Mesendoderm (in vitro differentiated cells): ENCODE measurements at places on chromosomes 1 and 21.

DNA sequence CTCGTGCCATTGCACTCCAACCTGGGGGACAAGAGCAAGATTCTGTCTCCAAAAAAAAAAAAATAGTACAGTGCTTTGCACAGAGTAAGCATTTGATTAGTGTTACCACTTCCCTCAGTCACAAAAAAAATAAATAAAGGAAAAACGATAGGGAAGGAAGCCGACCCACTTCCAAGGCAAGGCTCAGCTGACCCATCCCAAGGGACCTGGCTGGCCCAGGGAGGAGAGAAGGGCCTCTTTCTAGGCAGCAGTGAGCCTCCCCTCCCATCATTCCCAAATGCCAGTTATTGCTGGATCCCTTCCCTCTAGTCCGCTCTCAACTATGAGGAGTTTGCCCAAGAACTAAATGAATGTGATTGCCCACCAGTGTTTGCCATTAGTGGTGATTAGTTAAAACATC, 77.8 kb downstream of the TMEM53 start:
- DNase-seq, result no peak

DNA sequence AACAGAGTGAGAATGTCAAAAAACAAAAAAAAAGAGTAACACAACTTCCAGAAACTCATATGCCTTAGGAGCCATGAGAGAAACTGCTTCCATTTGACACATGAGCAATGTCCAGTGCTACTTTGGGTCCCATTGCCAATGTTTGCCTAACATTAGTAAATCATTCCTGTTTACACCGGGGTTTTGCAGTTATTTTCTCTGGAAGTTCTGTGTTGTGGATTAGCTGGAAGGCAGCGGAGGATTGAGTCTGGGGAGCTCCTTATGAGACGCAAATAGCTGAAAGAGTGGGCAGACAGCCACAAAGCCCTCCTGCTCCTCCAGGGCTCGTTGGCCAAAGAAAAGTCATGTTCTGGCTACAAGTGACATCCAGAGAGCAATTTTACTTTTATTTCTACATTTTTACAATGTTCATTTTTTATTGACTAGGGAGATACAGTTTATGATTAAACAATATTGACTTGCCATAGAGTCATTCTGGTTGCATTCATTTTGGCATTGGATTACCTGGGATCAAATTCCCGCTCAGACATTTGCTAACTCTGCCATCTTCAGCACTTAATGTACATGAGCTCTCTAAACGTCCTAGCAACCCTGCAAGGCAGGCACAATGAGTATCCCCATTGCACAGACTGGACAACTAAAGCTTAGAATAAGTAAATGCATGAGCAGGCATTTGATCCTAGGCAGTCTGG, 66.4 kb upstream of the GALNT2 start:
- DNase-seq, result no peak

DNA sequence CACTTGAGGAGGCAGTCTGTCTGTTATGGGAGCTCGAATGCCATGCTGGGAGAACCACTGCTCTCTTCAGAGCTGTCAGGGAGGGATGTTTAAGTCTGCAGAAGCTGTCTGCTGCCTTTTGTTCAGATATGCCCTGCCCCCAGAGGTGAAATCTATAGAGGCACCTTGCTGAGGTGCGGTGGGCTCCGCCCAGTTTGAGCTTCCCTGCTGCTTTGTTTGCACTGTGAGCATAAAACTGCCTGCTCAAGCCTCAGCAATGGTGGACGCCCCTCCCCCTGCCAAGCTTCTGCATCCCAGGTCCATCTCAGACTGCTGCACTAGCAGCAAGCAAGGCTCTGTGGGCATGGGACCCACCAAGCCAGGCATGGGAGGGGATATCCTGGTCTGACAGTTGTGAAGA, 247.5 kb downstream of the LMX1A start:
- no peak for DNase-seq

DNA sequence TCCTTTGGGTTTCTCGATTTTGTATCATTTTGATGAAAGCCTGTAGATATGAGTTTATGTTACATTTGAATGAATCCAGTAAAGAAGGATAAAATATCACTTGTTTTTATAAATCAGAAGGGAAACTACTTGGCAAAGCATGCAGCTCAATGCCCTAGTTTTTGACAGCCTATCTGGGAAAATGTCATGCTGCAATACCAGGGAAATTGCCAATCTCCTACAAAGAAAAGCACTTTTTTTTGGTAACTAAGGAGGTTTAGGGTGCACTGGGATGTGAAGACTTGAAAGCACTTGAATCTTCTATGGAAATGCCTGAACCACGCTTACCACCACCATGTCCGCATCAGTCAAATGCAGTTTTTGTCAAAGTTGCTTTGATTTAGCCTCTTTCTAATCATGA, 446.9 kb upstream of the LRRC7 start:
- no peak for DNase-seq

DNA sequence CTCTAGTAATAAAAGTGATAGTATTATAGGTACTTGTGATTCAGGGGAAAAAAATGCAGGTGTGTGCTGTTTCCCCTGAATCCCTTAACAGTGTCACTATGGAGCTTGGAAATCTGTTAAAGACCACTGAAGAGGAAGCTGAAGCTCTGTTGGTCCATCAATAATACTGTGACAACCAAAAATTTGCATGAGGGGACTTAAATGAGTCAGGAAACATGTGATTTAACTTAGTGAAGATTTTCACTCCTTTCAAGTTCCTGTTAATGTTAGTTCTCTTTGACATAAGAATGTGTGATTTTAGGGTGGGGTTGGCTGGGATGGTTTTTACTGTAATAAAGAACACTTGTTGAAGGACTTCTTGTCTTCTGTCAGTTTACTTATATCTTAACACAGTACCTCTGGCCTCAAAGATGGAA, 32.0 kb downstream of the VANGL2 start:
- no peak for DNase-seq

DNA sequence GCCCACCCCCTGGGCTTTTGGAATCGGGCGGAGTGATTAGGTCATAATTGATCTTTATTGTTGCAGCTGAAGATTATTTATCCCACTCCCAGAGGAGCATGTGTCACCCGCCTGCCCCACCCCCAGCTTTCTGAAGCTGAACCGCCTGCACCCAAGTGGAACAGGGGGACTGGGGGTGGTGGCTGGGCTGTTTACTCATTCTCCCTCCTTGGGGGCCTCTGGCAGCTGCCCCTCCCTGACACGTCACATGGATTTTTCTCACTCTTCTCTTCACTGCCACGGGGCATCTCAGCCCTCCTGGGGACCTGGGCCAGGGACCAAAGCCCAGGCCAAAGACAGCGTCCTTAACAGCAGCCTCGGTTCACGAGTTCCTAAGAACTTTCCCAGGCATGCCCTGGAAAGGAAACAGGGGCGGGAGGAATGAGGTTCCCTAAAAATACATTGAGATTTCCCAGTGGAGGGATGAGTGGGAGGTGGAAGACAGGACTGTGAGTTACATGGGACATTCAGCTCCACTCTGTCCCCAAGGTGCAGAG, 31.6 kb upstream of the SOX13 start:
- DNase-seq, result no peak
